Naive thymus-derived CD8-positive, alpha-beta T cell (primary cell): ENCODE measurements at places on chromosomes 3 and 15.

- no peak for DNase-seq
Observed at GRCh38 chr3:132228923-132229322, 88.3 kb upstream of the ACP3 start.

GRCh38 chr3:38268087-38268486 lies 2.5 kb downstream of the SLC22A13 start:
- DNase-seq = no peak

DNA sequence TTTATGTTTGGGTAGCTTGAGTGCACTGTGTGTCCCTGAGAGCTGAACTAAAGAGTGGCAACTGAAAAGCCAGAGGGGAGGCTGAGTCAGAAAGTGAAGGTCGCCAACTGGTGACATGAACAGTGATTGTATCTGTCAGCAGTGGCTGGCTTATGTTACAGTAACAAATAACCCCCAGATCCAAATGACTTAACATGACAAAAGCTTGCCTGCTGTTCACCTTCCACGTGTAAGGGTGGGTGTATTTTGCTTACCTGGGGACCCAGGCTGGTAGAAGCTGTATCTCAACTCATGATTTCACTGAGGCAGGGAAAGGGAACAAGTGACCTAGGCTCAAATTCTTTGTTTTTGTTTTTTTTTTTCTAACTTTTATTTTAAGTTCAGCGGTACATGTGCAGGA lies 147.3 kb downstream of the THSD4 start:
- DNase-seq = no peak

- DNase-seq = no peak
Observed at GRCh38 chr3:27344192-27344591, 25.0 kb downstream of the NEK10 start.

- peak; percentile 65 for DNase-seq
Observed at GRCh38 chr3:79018671-79019136, 749.1 kb downstream of the ROBO1 start.

DNA sequence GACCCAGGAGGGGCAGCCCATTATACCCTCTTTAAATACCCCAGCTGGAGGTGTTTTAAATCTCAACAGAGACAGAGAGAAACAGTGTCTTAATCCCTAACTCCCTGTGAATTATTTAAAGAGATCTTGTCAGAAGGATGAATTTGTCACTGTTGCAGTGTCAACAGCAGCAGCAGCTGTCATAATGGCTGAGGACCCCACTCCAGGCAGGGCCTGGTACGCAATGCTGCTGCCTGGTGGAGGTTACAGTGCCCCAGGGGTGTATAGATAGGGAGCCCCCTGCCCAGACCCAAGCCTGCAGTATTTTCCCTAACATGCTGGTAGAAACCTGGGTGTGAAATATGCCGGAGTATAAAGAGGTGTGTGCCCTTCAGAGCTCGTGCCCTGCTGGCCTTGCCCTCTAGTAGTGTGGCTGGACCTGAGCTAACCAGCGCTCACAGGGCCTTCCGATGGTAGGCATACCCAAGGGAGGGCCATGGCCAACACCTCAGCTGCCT lies 143.0 kb downstream of the EPHB1 start:
- no peak for DNase-seq

- DNase-seq = no peak
Observed at GRCh38 chr3:36796881-36797280, 32.5 kb upstream of the DCLK3 start.

- peak; percentile 25 for DNase-seq
Observed at GRCh38 chr3:120908030-120908794, at the start of gene STXBP5L. Gene STXBP5L (plus strand): TSS chr3:120908205. CDS start chr3:120909579, 1,374 bp downstream.

GRCh38 chr3:115982629-115983028 lies 359.3 kb downstream of the GAP43 start:
- DNase-seq = no peak

- no peak for DNase-seq
Observed at GRCh38 chr3:31102196-31102879, 207.9 kb upstream of the GADL1 start.
